Anterior cingulate cortex (tissue), 58 donors: ENCODE measurements at places on chromosomes 1 and 21.

GRCh38 chr1:182288749-182289604 lies 102.6 kb downstream of the GLUL start:
- DNase-seq, result no peak

- DNase-seq, result no peak
Observed at GRCh38 chr1:207139616-207140015, 35.6 kb downstream of the C4BPA start.

DNA sequence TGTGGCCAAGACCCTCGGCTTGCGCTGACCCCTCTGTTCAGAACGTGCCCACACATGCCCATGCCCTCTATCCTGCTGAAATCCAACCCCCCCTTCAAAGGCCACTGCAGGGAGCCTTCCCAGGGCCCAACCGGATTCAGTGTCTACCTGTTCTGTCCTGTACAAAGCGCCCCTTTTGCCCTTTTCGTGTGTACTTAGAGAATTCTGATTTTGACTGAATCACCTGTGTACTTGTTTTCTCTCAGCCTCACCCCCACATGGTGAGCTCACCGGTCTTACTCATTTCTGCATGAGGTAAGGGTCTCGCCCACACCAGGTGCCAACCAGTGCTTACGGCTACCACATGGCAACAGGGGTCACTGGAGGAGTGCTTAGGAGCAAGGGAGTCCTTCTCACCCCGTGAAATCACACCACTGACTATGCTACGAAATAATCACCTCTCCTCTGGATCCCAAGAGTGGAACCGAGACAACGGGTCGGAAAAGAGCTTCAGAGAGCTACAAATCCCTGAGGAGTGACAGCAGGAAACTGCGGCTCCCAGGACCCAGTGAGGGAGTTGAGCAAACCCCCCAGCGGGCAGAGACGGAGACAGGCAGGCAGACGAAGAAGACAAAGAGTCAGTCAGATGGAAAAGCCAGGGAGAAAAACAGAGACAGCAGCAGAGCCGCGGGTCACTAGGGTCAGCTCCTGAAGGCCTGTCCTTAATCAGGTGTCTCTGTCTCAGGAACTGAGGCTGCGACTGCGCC lies 2.1 kb upstream of the S100A2 start:
- no peak for DNase-seq

- no peak for DNase-seq
Observed at GRCh38 chr1:51679435-51679834, 62.5 kb downstream of the OSBPL9 start.

DNA sequence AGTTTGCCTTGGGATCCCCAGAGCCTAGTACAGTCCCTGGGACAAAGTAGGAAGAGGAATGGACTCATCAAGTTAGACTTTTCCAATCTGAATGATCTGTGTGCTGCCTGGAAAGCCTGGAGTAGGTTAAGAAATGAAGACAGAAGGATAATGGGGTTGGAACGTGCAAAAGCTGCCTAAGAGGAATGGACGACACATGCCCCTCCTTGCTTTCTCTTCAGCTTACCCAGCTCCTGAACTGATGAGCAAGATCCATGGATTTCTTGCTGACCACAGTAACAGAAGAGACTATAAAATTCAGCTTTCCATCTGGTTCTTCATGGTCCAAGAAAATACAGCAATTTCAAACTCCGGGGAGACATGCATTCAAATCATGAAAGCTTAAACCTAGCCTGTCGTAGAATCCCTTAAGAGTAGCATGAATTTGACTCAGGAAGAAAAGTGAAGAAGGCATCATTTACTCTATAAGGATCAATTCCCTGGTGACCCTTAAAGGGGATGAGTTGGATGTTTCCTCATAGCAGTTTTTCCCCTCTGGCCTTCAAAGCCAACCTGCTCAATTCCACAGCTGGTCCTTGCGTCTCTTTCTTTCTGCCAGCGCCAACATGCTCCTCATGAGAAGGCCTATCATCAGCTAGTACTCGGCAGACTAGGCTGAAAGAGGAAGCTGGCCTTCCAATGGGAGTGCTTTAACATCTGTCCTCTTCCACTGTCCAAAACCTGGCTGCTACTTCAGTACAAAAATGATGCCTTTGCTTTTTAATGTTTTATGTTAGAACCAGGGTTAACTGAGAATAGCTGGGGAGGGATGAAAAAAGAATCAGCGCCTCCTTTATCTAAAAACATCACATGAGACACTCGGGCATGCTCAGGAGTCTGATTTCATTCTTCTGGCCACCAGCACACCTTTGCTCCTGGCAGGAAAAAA lies 5.7 kb upstream of the PEF1 start:
- no peak for DNase-seq

DNA sequence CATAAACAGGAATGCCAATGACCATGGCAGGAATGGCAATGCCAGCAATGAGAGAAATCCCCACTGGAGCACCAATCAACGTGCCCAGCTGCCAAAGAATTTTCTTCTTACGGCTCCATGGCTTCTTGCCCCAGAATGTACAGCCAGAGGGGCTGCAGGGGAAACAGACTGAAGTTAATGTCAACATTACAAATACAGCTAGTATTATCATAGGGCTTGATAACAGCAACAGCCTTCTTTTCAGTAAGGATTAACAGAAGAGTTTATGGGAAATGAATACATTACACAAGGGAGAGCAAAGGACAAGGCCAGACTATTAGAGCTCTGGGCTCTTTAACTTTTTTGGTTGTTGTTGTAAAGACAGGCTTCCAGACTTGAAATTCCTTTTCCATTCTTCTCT lies 18.2 kb downstream of the RNF19B start:
- no peak for DNase-seq

- no peak for DNase-seq
Observed at GRCh38 chr1:27755865-27756264, 17.2 kb upstream of the STX12 start.

DNA sequence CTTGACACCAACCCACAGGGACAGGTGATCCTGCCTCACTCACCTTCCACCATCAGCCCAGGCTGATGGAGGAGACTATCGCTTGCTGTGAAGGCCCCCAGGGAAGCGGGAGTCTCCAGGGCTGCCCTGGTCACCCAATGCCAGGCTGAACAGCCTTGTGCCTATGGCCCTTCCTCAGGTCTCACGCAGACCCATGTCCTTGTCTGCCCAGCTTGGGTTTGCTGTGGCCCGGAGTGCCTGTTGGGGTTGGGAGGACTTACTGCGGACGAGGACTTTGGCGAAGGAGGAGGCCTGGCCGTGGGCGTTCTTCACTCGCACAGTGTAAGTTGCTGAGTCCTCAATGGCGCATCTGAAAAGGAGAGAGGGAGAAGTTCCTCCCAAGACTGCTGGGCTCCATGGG lies 14.3 kb downstream of the MYOM3 start:
- DNase-seq, result no peak
